NCI-H1417 treated with DMSO at 0.1 percent for 48 hours (cell line): ENCODE measurements at places on chromosomes 2 and 18.

DNA sequence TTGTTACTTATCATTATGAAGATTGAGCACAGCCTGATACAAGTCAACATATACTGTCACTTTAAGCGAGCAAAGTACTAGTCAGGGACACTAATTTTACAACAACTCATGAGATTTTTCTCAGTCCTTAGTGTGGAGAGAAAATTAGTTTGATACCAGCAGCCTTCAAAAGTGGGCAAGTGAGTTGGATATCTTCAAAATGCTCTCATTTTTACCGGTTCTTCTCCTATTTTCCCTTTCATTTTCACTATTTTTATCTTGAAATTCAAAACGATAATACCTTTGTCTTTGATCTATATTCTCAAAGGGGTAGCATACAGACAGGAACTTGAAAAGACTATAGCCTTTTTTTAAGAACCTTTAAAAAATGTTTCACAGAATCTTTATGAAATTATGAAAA lies 52.0 kb upstream of the UBXN4 start:
- DNase-seq = no peak

- DNase-seq = no peak
Observed at GRCh38 chr2:197674591-197674990, 796 bp downstream of the RFTN2 start.

DNA sequence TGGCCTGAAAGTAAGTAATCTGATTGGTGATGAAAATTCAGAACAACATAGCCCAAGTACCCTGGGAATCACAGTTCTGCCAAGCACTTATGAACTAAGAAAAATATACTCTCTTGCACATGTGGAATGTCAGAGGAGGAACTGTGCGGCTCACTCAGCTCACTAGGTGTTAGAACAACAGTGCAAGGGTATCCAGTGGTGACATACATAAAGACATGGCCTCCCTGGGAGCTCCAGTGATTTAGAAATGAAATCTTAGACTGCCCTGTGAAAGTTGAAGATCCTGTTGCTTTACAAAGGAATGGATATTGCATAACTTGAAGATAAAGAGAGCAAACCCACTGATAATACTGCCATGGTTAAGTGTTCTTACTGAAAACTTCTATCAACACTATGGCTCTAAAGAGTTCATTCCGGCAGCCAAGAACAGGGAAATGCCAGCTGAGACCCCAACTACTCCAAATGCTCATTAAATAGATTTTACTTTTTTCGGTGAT lies 246.2 kb downstream of the ARHGAP15 start:
- no peak for DNase-seq

- DNase-seq = no peak
Observed at GRCh38 chr2:31318361-31319336, 84.7 kb downstream of the EHD3 start.

GRCh38 chr2:240401781-240402551 lies 33.5 kb upstream of the GPC1 start:
- DNase-seq = no peak

DNA sequence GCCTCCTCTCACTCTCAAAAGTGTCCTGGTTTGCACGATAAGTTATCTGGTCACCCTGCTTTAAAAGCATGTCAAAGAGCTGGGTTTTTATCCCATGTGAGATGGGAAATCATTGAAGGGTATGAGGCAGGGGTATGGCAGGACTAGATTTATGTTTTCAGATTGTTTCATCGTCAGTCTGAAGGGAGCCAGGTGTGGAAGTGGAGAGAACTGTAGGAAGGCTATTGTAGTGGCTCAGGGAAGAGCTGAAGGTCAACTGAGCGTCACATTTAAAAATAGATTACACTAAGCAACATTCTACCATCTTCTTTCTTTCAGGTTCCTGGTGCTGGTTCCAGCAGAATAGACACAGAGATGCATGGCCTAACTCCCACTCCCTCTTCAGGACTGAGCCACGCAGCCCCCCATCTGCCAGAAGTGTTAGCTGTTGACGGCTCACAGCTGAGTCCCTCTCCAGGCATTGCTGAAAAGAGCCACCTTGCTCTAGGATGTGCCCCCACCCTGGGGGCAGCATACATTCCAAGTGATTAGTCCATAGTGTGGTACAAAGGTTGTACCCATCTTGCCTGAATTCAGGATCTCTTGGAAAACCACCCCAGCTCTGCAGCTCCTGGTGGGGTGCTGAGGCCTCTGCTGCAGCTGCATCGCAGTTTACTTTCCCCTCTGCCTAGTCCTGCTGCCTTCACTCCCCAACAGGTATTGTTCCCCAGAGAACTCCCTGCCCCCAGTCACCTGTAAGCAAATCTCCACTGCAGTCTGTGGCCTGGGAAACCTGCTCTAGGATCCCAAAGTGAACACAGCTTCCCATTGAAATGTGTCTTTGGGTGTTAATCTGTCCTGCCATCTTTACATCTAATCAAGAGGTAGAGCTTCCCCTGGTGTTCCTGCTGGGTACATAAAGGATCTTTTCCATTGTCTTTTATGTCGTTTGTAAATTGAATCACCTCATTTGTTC lies 79.5 kb upstream of the KLF7 start:
- no peak for DNase-seq

DNA sequence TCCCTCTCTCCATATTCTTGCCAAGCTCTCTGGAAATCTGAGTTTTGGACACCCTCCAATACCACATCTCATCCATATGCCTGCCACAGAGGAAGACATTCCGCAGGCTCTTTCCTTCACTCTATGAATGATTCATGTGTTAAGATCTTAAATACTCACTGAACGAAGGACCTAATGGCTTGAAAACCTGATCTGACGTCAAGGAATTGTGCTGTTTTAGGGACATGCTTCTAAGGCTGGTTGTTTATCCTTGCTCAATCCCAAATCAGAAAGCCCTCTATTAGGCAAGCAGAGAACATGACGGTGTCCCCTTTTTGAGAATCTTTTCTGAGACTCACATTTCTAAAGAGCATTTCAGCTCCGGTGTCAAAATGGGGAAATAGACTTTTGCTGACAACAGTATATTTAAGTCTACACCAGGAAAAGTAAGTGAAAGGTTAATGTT lies 83.7 kb upstream of the GALNT5 start:
- DNase-seq = no peak

GRCh38 chr18:1922066-1922465 lies 649.2 kb downstream of the METTL4 start:
- no peak for DNase-seq

DNA sequence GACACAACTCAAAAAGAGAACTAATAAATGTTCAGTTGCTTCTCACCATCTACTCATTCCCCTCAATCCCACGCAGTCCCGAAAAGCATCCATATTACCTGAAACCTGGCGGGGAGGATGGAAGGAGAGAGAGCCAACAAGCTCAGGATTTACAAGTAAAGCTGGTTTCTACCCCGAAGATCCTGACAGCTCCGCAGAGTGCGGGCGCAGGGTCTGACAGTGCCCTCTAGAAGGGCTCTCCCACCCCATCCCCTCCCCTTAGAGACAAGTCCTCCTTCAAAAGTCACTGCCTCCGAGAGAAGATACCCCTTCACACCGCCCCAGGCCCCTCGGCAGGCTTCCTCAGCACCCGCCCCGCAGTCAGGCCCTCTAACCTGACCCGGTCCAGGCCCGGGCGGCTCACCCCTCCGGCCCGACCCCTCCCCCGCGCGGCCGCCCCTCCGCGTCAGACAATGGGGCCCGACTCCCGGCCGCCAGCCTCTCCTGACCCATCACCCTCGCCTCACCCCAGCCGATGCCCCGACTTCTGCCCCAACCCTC lies 550 bp downstream of the RAB1A start:
- DNase-seq = no peak

DNA sequence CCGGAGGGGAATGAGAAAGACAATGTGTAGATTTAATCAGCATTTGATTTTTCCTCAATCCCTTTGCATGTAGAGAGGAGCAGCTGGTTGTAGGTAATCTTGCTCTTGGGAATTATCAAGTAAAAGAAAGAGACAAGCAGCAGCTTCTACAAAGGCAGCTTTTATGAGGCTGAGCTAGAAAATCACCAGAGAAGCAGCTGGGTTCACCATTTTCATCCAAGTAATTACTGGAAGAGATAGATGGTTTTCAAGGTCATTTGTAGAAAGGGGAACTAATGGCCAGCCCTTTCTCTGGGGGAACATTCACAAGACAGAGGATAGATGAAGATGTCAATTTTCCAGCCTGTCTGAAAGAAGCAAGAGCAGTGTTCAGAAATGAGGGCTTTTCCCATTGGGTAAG lies 113.0 kb downstream of the RND3 start:
- no peak for DNase-seq

- peak; percentile 57 for DNase-seq
Observed at GRCh38 chr18:23437357-23438045, 15.6 kb upstream of the RIOK3 start.

DNA sequence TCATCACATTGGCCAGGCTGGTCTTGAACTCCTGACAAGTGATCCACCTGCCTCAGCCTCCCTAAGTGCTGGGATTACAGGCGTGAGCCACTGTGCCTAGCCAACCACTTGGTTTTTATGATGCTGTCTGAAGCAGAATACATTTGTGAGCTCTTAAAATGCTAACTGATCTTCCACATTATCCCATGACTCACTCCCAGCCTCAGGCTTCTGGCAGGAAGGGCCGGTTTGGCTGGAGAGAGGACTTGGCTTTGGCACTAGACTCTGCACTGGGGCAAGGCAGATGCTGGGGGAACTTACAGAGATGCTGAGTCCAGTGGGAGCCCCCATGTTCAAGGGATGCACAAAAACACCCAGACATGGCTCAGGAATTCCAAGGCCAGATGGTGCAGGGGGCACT lies 40.5 kb upstream of the SH3BP4 start:
- DNase-seq = no peak

GRCh38 chr2:224670203-224670602 lies 46.0 kb downstream of the CCDC195 start:
- DNase-seq = no peak

DNA sequence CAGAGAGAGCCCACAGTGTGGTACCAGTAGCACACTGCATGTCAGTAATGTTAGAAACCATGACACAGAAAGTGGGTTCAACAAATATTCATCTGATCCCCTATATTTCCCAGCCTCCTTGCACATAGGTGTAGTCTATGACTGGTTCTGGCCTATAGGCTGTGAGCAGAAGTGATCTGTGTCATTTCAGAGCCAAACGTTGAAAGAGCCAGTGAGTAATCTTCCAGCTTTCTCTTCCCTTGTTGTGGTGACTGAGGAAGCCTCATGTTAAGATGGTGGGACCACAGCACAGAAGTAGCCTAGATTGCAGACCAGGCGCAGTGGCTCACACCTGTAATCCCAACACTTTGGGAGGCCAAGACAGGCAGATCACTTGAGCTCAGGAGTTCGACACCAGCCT lies 4.1 kb downstream of the TMEM237 start:
- no peak for DNase-seq

- DNase-seq = no peak
Observed at GRCh38 chr2:158999458-158999857, 31.0 kb downstream of the TANC1 start.

DNA sequence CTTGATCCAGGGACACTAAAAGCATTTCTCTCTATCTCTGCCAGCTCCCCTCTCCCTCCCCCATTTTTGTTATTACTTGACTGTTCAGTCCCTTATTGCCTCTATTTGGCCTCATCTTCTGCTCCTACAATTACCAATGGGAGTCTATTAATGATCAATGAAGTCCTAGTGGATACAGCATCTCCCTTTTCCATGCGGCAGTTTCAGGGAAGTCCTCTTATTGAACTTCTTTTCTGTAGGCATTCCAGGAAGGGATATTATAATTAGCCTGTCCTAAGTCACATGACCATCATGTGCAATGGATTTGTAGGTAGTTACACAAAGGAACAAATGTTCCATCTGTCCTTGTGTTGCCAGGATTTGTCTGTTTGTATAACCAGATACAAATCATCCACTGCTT lies 495.1 kb upstream of the CNTNAP5 start:
- DNase-seq = no peak

GRCh38 chr2:10327896-10328669 lies 25.4 kb downstream of the HPCAL1 start:
- no peak for DNase-seq

GRCh38 chr2:200353120-200353519 lies 46.6 kb downstream of the SPATS2L start:
- no peak for DNase-seq

DNA sequence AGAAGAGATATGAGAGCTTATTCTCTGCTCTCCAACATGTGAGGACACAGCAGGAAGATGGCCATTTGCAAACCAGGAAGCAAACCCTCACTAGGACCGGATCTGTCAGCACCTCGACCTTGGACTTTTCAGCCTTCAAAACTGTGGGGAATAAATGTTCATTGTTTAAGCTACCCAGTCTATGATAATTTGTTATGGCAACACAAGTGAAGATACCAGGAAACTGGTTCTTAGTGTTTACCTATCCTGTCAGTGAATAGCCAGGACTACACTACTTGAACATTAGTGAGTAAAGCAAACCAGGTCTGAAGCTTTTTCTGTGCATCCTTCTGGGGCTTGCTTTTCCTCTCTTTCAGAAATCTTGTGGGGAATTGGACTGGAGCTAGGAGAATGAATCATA lies 44.4 kb upstream of the BARD1 start:
- DNase-seq = no peak

DNA sequence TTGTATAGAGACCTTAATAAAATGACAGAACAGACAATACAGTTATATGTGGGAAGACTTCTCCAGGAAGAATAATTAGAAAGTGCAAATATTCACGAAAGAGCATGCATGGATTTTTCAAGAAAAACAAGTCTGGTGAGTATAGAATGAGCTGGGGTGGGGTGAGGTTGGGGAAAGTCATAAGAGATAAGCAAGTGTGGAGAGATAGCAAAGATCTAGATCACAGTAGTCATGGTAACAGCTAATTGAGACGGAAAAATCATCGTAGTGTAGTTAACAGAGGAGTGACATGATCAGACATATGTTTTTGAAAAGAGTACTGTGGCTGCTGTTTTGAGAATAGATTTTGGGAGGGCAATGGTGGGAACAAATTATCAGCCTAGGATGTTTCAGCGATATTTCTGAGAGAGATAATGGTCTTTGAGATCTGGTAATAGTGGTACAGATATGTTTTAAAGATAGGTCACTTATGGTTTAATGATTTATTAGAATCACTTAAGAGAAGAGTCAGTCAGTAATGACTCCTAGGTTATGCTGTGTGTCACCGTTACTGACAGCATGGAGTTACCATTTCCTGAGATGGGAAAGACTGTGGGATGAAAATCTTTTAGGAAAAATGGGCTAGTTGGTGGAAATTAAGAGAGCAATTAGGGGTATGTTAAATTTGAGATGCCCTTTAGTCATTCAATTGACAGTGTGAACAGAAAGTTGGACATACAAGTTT lies 248.5 kb upstream of the SLC8A1 start:
- DNase-seq = no peak

DNA sequence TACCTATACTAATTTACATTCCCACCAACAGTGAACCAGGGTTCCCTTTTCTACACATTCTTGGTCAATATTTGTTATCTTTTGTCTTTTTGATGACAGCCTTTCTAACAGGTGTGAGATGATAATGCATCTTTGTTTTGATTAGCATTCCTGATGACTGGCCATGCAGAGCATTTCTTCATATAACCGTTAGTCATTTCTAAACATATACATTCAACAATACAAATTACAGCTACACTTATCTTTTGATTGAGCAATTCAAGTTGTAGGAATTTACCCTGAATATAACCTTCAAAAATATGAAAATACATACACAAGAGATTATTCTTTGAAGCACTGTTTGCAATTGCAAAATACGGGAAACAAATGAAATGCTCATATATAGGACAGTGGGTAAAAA lies 94.9 kb downstream of the TMEM131 start:
- DNase-seq = no peak

GRCh38 chr2:126657636-126658318 lies 1.8 kb downstream of the GYPC start:
- no peak for DNase-seq
